ENCODE measurements at places on chromosomes 2 and 18.

- no peak for DNase-seq
Measured at GRCh38 chr18:79604205-79604912, 75.2 kb upstream of the CTDP1 start.

GRCh38 chr2:158668001-158668765 lies 126.9 kb upstream of the DAPL1 start:
- no peak for DNase-seq

DNA sequence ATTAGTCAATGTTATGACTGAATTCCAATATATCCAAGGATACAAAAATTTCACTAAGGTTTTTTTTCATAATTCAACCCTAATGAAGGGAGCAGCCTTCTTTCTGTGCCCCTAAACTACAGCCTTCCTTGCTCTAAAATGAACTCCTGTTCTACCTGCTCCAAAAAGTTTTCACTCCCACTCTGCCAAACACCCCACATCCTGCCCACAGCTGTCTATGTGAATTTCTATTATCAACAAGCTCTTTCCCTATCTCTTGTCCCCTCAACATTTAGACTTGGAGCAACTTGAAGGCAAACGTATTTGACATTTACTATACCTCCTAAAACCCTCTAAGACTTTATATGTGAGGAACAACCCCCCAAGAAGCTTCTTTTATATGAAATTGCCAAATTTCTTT lies 2.5 kb downstream of the STAT4 start:
- DNase-seq = no peak

DNA sequence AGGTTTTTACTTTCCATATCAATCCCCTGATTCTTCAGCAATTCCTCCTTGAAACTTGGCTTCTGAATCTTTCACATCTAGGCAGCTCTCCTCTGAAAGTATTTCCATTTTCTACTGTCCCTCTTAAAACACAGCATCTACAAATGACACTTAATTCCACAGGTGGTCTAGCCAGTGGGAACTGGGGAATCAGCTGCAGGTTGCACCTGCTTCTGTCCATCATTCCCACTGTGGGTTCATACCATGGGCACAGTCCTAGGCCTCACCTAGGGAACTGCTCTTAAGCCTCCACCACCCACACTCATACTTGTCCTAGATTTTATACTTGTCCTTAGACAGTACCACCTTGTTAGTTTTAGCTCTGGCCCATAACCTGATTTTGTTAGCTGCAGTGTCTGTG lies 2.2 kb downstream of the LOXL3 start:
- no peak for DNase-seq

- no peak for DNase-seq
Measured at GRCh38 chr2:25379535-25379934, 37.8 kb upstream of the DNMT3A start.
